ENCODE measurements at places on chromosomes 16 and 17.

GRCh38 chr17:6126768-6127167 is 56.6 kb downstream of the WSCD1 start:
- DNase-seq = no peak
- no peaks in the 10 kb centered on the region for H3K27me3 ChIP-seq
- no peak overlapping the region for H3K4me3 ChIP-seq

DNA sequence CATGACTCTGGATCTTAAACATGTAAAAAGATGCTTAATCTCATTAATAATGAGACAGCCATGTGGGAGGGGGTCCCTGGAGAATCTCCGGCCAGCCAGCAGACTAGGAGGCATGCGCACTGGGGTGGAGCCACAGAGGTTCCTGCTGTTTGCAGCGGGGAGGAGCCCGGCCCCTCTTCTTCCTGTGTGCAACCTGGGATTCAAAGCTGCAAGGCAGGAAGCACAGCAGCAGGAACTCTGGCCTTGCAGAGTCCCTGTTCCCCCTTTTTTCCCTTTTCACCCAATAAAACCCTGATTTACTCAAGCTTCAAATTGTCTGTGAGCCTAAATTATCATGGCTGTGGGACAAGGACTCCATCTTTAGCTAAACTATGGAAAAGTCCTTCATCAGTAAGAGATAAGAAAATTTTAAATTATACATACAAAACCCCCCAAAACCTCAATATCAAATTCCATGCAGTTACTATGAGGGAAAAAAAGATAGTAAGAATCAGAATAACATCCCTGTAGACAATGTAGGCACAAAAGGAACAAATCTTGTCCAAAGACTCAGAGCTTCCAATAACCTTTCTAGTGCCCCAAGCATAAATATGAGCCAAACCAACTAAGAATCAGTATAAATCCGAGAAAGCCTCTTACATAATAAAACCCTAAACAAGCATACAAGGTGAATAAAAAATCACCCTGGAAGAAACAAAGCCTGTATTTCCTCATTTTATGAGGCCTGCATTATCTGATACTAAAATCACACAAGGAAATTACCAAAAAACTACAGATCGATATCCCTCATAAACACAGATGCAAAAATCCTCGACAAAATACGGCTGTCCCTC is 12.1 kb downstream of the CFDP1 start:
- no peaks in the 10 kb centered on the region for H3K36me3 ChIP-seq
- peaks cover 8% of the 10 kb centered on the region for H3K4me1 ChIP-seq

DNA sequence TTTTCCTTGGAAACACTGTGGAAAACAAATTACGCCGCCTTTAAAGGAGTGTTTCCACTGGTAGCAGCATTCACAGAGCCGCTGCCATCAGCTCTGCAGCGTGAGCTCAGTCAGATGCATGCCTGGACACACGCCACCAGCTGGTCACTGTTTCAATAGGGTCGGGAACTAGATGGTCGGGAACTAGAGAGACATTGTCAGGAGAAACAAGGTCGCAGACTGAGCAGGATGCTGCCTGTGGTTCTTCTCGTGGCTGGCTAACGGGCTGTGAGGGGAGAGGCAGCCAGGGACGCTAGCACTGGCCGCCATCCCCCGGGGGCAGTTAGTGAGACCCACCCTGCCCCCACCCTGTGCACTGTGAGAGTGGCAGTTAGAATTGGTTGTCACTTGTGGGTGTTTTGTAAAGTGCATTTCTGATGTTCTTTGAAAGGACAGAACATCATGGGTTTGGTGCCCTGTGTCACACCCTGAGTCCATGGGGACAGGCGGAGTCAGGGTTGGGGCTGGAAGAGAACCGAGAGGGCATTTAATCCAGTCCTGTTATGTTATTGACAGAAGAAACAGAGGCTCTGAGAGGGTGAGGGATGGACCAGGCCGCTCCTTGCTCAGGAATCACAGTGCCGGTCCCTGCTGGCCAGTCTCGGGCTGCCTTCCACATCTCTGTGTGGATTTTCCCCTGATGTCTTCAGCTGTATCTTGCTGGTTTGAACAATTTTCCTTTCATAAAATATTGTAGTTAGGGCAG is 86.3 kb downstream of the SPECC1 start:
- peak overlapping the region; percentile 82 for H3K27ac ChIP-seq
- no peaks in the 10 kb centered on the region for H3K27me3 ChIP-seq
- no peaks in the 10 kb centered on the region for H3K36me3 ChIP-seq
- H3K4me1 ChIP-seq = peaks cover 44% of the 10 kb centered on the region
- DNase-seq = no peak
- H3K4me3 ChIP-seq = no peak overlapping the region

DNA sequence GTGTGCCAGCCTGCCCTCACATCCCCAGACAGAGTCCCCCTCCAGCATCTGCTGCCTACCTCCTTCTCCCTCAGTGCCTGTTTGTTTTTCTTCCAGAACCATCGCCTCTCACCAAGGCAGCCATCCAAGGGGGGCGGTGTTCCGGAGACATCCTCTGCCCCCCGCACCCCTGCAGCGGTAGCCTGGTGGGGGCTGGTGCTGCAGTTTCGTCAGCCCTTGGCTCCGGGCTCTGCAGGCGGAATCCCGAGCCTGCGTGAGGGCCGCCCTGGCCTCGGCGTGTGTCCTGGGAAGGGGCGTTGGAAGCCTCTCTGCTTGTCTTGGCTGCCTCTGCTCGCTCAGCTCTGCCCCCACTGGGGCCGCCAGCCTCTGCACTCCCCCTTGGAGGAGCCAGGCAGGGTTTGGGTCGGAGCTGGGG is 126.0 kb upstream of the CIBAR2 start:
- peaks cover 22% of the 10 kb centered on the region for H3K4me1 ChIP-seq
- H3K27me3 ChIP-seq = peaks cover 54% of the 10 kb centered on the region

GRCh38 chr17:48295362-48296288 is 134.4 kb downstream of the SKAP1 start:
- H3K36me3 ChIP-seq = no peaks in the 10 kb centered on the region
- no peak overlapping the region for H3K4me3 ChIP-seq
- peaks cover 6% of the 10 kb centered on the region for H3K4me1 ChIP-seq
- H3K27ac ChIP-seq = no peak overlapping the region
- DNase-seq = no peak

- H3K4me3 ChIP-seq = peak overlapping the region; percentile 70
- H3K27ac ChIP-seq = peak overlapping the region; percentile 100
- H3K27me3 ChIP-seq = no peaks in the 10 kb centered on the region
- peaks cover 76% of the 10 kb centered on the region for H3K4me1 ChIP-seq
- H3K36me3 ChIP-seq = peaks cover 20% of the 10 kb centered on the region
- DNase-seq = no peak
Observed at GRCh38 chr17:2393954-2394749, 6.7 kb downstream of the MNT start.

GRCh38 chr17:77873500-77874302 is 84.8 kb upstream of the TNRC6C start:
- H3K36me3 ChIP-seq = no peaks in the 10 kb centered on the region
- H3K4me3 ChIP-seq = no peak overlapping the region
- H3K4me1 ChIP-seq = no peaks in the 10 kb centered on the region
- H3K27me3 ChIP-seq = no peaks in the 10 kb centered on the region
- DNase-seq = no peak
